ENCODE measurements at places on chromosomes 7 and 10.

DNA sequence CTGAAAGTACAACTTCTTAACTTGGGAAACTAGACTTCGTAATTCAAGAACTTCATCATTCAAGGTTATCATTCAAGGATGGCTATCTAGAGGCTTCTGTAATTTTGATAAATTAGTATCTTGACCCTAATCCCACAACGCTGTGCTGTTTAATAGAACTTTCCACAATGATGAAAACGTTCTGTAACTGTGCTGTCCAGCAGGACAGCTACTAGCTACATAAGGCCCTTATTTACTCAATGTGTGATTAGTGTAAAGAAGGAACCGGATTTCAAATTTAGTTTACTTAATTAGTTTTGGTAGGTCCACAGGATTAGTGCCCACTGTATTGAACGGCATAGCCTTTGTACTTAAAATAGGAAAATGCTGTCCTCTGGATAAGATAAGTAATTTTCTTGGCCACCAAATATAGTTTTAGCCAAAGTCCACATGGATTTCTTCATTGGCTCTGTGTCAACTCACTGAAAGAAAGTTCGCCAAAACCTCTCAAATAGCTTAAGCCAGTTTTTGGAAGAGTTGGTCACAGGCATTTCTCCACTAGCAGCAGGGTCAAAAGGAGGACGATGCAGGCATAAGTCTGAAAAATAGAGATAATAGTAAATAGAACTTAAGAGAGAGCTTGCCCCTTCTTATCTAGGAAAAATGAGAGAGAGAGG is 17.3 kb downstream of the DGKI start:
- DNase-seq: no peak

GRCh38 chr7:18706670-18707069 is 211.1 kb downstream of the HDAC9 start:
- DNase-seq: no peak

- no peak for DNase-seq
Measured at GRCh38 chr10:20247454-20247853, 431.2 kb downstream of the PLXDC2 start.

- DNase-seq: no peak
Measured at GRCh38 chr10:55629793-55630490, 731.1 kb downstream of the ZWINT start.

DNA sequence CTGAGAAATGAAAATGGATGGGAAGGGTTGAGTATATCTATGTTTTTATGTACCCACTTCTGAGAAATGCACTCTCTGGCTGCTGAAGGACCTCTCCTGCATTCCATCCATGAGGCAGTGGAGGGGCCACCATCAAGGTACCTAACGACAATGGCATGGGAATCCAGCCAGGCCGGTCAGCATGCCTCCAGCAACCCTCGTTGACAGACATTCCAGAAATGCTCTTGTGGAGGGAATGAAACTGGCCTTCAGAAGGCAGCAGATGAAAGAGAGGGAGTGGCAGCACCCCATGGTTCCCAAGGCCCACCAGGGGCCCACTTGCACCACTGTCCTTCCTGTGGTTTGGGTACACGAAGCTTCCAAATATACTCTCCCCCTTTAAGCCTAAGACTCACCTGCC is 269.0 kb downstream of the ARHGAP12 start:
- no peak for DNase-seq

GRCh38 chr7:30062587-30062986 is 34.4 kb downstream of the PLEKHA8 start:
- DNase-seq: no peak

- peak; percentile 28 for DNase-seq
Measured at GRCh38 chr10:132523561-132524442, 13.8 kb upstream of the INPP5A start.

- no peak for DNase-seq
Measured at GRCh38 chr7:54878339-54878738, 119.3 kb upstream of the SEC61G start.

GRCh38 chr7:152330827-152331226 is 105.0 kb downstream of the KMT2C start:
- DNase-seq: no peak

GRCh38 chr7:48090095-48090805 is 1.2 kb downstream of the UPP1 start:
- peak; percentile 67 for DNase-seq

DNA sequence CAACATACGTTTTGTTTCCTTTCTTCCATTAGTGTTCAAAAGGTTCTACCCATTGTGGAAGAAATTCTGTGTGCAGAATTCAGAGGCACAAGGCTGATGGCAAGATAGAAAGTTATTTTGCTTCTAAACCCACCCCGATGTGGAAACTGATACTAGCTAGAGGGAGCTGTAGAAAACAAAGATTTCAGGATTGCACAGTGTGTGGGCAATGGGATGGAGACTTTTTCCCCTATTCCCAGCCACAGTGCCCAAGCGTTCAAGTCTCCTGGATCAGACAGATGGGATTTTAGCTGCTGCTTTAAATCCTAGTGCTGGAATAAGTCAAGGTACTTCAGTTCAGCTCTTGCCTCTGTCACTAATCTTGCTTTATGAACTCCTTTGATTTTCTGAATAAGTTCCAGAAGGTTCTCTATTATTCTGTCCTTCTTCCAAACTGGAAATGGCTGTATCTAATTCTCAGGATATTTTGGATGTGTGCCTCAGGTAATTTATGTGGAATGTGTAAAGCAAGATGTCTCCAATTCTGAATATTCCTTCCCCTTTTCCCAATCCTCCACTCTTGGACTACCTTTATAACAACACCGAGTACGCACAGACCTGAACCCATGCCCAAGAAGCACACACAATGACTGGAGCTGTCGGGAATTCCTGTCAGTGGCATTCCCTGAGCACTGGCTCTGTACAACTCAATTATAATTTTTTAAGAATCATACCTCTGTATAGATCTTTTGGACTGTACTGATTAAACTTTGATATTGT is 473.0 kb downstream of the PLXDC2 start:
- DNase-seq: no peak

GRCh38 chr7:50450590-50451032 is 461 bp upstream of the FIGNL1 start:
- peak; percentile 61 for DNase-seq

GRCh38 chr10:102299873-102300272 is 54.5 kb downstream of the GBF1 start:
- DNase-seq: no peak

DNA sequence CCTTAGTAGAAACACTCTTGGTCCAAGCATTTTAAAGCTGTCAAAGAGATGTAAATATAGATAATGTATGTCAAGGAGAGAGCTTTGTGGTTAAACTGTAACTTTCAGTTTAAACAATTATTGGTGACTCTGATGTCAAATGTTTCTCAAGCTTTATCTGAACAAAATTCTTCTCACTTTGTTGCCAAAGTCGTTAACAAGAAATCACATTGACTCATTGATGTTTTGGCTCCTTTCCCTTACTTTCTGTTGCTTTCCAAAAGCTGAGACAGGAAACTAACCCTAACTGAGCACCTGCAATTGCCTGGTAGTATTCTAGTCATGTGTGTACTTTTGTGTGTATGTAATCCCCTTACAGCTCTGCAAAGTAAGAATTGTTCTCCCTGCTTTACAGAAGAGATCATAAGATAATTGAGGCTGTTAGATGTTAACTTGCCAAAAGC is 108.5 kb downstream of the CFTR start:
- no peak for DNase-seq

DNA sequence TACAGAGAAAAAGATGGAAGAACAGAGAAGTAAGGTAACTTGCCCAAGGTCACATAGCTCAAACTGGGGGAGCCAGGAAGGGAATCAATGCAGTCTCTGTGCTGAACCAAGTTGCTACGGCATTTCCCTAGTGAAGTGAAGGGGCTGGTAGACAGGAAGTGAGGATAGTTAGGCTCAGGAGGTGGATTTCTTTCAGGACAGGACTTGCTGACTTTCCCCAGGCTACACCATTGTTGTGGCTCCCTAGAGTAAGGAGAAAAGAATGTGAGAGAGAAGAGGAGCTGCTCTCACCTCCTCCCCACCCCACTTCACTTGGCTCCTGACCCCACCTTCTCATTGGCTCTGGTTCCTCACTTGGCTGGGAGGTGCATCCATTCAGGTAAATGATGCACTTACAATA is 316.9 kb downstream of the INHBA start:
- DNase-seq: no peak

- no peak for DNase-seq
Measured at GRCh38 chr10:451021-451471, 238.4 kb downstream of the DIP2C start.

DNA sequence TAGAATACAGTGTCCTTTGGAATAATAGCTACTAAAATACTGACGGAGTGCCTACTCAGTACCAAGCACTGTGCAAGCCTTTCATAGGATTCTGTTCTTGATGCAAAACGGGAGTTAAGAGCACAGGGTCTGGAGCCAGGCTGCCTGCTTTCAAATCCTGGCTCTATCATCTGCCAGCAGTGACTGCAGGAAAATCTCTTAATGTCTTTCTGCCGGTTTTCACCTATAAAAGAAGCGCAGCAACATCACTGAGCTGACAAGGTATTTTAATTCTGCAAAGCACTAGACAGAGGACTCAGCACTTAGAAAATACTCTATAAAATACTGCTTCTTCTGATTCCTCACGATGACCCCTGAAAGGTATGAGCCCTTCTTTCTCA is 659 bp downstream of the FIGNL1 start:
- DNase-seq: no peak

DNA sequence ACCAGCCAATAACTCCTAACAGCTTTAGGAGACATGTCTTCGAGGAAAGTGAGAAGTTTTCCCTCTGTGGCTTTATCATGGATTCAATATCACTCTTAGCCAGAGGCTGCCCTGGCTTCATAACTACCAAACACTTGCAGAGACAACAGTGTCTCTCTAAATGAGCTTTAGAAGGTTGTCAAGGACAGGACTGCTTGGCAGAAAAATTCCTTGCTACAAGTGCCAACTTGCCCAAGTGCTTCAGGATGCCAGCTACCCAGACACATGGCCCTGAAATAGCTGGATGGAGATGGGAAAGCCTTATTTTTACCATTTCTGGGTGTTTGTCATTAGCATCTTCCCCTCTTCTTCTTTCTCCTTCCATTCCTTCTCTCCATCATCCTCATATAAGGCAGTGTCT is 137.1 kb upstream of the MDFIC start:
- DNase-seq: no peak

- no peak for DNase-seq
Measured at GRCh38 chr7:119936836-119937235, 336.1 kb upstream of the KCND2 start.

- DNase-seq: no peak
Measured at GRCh38 chr10:101550965-101551364, 37.1 kb downstream of the POLL start.

DNA sequence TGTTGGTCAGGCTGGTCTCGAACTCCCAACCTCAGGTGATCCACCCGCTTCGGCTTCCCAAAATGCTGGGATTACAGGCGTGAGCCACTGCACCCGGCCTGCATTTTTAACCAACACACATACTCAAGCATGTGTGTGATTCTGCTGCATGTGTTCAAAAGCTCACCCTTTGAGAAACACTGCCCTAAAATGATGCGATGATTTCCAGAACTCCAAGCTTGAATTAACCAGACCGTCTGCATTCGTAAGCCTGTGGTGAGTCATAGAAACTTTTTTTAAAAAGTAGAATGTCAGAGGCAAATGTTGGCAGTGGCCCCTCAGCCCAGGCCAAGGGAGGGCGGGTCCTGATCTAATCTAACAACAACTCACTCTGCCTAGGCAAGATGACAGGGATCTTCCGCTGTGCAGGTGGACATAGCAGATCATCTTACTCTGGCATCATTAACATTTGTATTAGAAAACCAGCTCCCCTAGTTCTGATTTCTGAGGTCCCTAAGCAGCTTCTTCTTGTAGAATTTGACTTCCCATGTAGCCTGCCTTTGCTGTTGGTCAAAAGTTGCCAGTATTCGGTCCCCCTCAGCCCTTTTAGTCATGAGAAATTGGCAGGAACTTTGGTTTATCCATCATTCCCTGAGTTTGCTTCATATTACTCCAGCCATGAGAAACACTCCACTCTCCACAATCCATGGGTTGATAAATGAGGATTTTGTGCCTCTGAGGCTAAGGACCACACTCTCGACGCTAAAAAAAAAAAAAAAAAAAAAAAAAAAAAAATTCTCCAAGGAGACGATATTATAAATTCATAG is 190.4 kb downstream of the SKIDA1 start:
- DNase-seq: no peak

DNA sequence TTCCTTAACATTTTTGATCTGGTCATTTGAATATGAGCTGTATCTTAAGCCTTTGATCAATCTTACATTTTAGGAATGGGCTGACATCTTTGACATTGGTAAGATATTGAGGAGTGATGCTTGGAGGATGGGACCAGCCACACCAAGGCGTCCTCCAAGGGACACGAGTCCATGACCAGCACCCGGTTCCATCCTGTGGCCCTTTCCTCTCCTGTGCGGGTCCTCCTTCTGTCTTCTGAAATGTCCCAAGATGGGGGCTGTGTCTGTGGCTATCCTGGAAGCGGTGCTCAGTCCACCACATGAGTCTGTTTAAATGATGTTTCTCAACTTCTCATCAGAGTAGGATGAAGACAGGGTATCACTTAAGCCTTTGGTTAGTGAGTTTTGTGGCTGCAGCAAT is 67.3 kb upstream of the SHH start:
- DNase-seq: no peak

DNA sequence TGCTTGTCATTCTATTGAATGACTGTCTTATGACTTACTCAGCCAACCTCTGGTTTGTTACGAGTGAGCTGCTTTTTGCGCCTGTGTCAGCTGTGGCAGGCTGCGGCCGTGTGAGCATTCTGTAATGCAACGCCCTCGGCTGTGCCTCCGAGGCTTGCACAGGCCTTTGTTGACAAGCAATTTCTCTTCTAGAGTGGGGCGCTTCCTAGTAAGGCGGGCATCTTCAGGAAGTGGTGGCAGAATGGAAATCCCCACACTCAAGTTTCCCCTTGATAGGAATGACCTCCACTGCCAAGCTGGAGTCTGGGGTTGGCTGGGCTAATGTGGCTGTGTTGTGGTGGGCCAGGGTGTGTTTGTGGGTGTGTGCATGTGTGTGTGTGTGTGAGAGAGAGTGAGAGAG is 20.2 kb upstream of the TMEM178B start:
- DNase-seq: no peak

DNA sequence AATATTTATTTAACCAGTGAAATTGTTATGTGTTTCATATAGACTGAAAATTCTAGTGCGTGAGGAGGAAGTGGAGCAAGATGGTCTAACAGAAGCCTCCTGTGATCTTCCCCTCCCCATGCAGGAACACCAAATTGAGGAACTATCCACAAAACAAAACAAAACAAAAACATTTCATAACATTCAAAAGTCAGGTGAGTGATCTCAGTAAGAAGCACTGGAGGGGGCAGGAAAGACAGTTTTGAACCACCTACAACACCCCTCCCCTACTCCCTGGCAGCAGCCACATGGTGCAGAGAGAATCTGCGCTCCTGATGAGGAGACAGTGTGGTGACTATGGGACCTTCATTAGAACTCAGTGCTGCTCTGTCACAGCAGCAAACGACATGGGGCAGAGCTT is 221.9 kb upstream of the SEMA3C start:
- DNase-seq: no peak

Data from lower lobe of right lung (tissue), 2 donors.